Posterior cingulate gyrus (tissue), 11 donors: ENCODE measurements at places on chromosomes 6 and 20.

GRCh38 chr6:131206463-131207251 lies 71.4 kb downstream of the AKAP7 start:
- no peak for DNase-seq

GRCh38 chr6:36701401-36701991 lies 3.9 kb downstream of the RAB44 start:
- no peak for DNase-seq

GRCh38 chr6:11922901-11923300 lies 89.2 kb upstream of the HIVEP1 start:
- DNase-seq = no peak

DNA sequence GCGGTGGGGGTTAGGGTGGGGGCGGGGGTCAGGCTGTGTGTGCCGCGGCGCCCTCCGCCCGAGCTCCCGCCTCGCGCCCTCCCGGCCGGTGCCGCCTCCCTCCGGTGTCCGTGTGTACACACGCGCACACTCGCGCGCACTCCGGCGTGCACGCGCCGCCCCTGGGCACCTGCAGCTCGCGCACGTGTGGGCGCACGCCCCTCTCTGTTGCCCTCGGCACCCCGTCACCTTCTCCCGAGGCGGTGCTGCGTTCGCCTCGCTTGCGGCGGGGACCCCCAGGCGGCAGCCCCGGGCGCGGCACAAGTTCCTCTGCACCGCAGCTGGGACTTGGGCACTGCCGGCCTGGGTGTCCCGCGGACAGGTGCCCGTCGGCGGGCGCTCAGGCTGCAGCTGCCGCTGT lies 525 bp downstream of the MACROD2 start:
- DNase-seq = peak; percentile 84

GRCh38 chr6:45371924-45372573 lies 5.7 kb downstream of the SUPT3H start:
- no peak for DNase-seq

DNA sequence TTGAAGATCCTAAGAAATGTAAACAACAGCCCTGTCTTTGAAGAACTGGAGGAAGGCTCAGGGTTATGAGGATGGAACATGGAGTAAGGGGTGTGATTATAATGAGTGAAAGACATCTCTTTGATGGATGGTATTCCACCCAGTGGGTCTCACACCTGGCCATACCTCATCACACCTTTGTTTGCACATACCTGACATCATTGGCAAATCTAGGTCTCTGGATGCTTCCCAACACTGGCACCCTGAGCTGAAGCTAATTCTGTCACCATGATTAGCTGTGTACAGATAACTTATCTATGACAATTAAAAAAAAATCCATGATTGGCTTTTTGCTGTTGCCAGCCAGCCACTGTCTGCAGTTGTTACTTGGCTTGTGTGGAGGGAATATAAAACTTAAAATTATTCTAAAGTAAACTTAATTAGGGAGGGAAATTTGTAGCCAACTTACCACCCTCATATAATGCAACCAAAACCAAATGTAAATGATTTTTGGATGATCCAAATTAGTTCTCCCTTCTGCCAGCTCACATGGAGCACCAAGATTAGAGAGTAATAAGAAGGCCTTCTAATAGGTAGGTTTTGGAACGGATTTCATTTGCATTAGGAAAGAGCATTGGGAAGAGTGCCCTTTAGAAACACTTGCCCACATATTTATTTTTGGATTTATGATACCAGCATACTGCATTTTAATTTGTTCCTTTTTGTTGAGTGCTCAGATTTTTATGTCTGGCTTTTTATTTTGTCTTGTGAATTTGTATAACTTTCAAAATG lies 249.5 kb downstream of the SOX4 start:
- no peak for DNase-seq

DNA sequence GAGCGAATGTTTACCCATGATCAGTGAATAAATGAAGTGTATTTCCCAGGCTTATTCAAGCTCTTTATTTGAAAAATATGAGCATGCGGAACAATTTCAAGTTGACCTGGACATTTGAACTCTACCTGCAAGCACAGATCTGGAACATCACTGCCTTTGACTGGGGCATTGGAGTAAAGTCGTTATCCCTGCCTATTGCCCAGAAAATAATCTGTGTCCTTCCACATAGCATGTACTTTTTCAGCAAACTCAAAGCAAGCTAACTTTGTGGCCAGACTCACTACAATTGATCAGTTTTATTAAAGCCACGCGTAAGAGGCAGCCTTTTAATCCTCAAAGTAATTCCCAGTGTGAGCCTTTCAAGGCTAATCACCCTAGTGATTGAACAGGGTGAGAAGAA lies 73.4 kb upstream of the PAK5 start:
- DNase-seq = no peak

DNA sequence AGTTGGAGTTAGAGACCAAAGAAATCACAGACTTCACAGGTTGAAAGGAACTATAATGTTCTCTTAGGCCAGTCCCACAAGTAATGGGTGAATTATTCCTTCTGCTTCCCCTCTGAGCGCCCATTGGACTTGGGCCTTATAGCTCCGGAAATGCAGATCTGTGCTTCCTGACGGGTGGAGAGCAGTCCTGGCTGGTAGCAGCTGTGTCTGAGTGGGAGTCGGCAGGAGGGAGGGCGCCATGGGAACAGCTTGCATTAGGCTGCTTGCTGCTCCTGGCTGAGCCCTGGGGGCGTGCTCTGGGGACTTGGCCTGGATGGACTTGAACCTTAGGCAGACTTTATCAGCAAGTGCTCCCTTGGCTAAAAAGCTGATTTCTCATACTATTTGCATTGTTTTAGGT lies 18.4 kb upstream of the NUP153 start:
- DNase-seq = no peak

GRCh38 chr20:6636209-6637159 lies 131.0 kb upstream of the BMP2 start:
- no peak for DNase-seq

DNA sequence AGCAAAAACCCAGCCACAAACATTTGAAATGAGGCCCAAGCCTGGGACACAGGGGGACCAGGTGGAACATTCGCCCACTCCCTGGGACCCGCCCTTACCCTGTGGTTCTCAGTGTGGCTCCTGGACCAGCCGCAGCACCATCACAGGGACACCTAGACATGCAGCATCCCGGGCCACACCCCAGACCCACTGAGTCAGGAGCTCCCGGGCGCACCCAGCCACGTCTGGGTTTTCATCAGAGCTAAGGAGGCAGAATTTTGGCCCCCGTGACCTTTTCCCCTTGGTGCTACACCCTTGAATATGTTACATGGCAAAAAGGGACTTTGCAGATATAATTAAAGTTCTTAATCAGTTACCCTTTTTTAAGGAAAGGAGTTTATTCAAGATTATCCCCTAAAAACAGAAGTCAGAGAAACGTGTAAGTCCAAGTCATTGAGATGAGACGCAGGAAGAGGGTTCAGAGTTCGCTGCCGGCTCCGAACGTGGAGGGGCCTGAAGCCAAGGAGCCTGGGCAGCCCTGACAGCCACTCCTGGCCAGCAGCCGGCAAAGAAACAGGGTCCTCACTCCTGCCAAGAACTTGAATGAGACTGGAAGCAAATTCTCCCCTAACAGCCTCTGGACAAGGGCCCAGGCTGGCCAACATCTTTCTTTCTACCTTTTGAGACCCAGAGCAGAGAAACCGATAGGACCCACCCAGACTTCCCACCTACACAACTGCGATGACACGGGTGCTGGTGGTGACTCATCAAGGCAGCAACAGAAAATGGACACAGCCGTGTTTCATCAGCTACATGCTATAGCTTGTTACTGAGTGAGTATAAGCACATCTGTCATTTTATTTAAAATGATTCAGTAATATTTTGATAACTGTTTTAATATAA lies 25.3 kb downstream of the BFSP1 start:
- no peak for DNase-seq

GRCh38 chr6:19876672-19877071 lies 39.5 kb downstream of the ID4 start:
- no peak for DNase-seq

GRCh38 chr6:1596088-1596852 lies 13.4 kb upstream of the FOXC1 start:
- peak; percentile 47 for DNase-seq
